Activated T-helper 9 cell treated with anti-CD3 and anti-CD28 coated beads, Interleukin-2, amount 50 U/mL, for 16 hours (primary cell): ENCODE measurements at places on chromosomes 2 and 18.

GRCh38 chr2:236879416-236879963 lies 206.2 kb upstream of the COPS8 start:
- DNase-seq, result no peak

DNA sequence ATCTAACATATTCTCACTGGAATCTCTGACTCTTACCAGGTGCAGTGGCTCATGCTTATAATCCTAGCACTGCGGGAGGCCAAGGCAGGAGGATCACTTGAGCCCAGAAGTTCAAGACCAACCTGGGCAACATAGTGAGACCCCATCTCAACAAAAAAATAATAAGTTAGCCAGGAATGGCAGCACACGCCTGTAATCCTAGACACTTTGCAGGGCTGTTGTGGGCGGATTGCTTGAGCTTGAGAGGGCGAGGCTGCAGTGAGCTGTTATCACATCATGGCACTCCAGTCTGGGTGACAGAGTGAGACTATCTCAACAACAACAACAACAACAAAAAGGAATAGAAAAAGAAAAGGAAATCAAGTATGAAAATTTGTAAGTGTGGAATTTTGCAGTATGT lies 306.5 kb upstream of the CYP26B1 start:
- DNase-seq, result no peak

GRCh38 chr2:219225350-219225749 lies 4.1 kb downstream of the ATG9A start:
- no peak for DNase-seq

DNA sequence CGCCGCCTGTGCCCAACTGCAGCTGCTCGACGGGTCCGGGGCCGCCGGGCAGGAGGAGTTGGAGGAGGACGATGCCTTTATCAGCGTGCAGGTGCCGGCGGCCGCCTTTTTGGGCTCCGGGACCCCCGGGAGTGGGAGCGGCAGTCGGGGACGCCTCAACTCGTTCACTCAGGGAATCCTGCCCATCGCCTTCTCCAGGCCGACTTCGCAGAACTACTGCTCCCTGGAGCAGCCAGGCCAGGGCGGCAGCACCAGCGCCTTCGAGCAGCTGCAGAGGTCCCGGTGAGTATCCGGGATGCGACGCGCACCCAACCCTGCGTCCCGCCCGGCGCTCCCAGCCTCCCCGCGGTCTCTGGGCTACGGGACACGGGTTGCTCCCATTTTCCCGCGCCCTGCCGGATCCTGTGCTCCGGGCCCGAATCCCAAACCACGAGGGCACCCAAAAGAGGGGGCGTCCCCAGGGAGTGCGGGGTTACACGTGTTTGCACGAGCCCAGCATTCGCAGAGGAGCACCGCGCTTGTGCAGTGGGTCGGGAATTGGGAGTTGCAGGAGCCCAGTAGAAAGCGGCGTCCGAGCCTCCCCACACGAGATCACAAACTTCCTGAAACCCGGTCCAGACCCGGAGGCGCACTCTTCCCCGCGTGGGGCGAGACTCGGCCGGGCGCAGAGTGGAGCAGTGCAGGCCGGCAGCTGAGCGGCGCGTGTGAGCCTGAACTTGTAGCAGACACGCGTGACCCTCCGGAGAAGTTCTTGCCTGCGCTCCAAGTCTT lies 1.2 kb downstream of the CABLES1 start:
- DNase-seq, result no peak

- DNase-seq, result no peak
Observed at GRCh38 chr2:148044322-148044721, 23.4 kb downstream of the MBD5 start.

- DNase-seq, result no peak
Observed at GRCh38 chr2:158600155-158600802, 143.5 kb downstream of the PKP4 start.

DNA sequence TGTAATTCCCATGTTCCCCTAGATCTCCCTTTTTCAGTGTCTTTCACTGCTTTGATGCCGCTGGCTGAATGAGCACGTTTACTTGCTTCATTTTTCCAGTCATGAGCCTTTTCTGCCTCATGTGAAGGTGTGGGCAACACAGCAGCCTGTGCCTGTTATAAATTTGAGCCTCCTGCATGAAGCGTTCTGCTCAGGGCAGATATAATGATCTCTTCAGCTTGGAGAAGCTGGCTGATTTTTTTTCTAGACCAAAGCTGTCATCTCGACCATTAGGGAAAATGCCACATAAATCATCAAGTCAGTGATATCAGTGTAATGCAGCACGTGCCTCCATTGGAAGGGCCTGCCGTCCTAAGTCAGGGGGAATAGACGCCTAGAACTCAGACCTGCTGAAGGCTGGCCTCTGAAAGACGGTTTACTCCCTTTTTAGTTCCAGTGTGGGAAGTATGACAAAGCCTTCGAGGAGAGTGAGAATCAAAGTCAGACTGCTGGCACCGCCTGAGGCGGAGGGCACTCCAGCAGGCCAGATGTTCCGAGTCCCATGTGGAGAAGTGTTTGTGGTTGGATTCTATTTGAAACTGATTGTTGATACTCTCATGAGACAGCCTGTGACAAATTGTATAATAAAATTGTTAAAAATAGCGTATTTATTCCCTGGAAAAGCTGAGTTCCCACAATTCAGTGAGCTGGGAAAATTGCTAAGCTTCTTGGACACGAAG lies 196.5 kb downstream of the MYO1B start:
- DNase-seq, result no peak

- no peak for DNase-seq
Observed at GRCh38 chr18:26549263-26550094, 1.1 kb upstream of the KCTD1 start.

- no peak for DNase-seq
Observed at GRCh38 chr2:192719629-192720028, 524.9 kb upstream of the TMEFF2 start.

DNA sequence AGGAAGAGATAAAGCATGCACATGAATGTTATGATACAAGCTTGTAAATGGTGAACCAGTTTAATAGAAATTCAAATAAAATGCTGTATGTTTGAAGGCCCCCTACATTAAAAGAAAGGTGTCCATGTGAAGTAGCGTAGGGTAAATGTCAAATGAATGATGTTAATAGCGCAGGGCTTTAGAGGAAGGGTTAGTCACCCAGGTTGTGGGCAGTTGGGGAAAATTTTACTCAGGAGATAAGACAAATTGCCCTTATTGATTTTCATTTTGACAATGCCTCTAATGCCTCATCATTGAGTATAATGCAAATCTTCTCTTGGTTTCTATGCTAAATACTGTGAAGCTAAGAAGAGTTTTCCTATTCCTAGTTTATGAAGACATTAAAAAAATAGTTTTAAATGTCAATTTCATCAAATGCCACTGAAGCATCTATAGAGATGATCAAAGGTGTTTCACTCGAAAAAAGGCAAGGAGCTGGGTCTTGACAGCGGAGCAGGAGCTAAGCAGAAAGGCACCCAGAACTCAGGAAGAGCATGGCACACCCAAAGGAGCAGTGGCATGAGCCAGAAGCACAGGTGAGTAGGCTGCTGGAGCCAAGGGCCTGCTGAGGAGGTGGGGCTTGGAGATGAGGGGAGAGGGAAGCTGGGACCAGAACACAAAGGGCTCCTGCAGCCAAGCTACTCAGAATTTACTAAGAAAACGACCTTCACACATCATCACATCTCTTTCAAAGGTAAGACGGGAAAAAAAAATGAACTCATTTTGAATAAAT lies 129.3 kb upstream of the ACKR3 start:
- no peak for DNase-seq

GRCh38 chr18:74290794-74291471 lies 830 bp downstream of the CYB5A start:
- no peak for DNase-seq

- DNase-seq, result no peak
Observed at GRCh38 chr2:219010162-219010756, 17.0 kb upstream of the CRYBA2 start.

DNA sequence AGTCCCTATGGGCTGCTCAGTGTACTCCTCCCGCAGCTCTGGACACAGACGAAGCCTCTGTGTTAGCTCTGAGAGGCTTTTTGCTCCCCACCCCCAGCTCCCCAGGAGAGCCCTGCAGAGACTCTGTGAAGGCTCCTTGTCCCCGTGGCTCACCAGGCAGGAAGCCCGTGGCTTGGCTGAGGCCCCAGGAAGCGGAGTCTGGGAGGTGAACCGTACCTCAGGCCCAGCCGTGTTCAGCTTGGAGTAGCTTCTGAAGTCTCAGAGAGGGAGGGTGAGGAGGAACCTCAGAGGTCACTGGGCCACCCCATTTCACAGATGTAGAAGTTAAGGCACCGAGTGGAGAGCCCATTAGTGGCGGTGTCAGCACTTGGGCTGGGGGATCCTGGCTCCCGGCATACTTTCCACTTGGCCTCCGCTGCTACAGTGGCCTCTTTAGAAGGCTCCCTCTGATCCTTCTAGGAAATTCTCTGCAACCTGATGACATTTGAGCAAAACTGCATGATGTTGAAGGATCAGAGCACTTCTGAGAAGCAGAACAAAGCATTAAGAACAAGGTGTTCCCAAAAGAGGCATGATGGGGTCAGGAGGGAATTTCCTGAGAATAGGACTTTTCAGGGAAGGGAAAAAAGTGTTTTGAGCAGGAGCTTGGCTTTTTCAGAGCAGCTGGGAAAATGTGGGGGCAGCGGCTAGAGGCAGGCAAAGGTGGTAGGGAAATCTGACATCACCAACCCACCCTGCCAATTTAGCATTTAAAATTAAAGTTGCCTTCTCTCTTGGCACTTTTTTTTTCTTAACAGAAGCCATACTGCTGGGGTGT lies 79.1 kb downstream of the MCFD2 start:
- DNase-seq, result no peak

- no peak for DNase-seq
Observed at GRCh38 chr2:214578442-214578841, 167.6 kb downstream of the VWC2L start.

GRCh38 chr2:173153301-173153885 lies 77.7 kb downstream of the MAP3K20 start:
- no peak for DNase-seq
